Stimulated activated CD8-positive, alpha-beta memory T cell treated with anti-CD3 and anti-CD28 coated beads, Interleukin-2, amount 100 ng/mL, for 48 hours (primary cell): ENCODE measurements at places on chromosomes 6 and 20.

DNA sequence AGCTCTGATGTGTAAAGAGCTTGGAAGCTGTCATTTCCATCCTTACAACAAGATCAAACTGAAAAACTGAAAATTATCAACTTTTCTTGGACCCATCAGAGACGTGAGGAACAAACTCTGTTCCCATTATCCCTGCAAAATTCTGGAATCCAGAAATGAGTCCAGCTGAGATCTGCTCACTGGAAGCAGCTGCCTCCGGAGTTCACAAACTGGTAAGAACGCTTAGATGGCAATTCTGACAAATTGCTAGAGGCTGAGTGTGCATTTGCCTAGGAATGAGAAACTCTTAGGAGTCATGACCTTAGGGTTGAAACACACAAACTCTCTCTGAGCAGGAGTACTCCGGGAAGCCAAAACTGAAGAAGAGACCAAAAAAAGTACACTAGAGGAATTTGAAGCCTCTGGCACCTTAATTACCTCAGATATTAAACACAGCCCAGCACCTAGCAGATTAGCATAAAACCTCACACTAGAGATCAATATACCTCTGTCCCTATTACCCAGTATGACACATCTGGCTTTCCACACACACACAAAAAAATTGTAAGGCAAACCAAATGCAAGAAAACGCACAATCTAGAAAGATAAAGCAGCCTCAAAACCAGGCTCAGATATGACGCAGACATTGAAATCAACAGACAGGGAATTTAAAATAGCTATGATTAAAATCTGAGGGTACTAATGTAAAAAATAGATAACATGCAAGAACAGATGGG, 233.5 kb upstream of the SGK1 start:
- DNase-seq = no peak

DNA sequence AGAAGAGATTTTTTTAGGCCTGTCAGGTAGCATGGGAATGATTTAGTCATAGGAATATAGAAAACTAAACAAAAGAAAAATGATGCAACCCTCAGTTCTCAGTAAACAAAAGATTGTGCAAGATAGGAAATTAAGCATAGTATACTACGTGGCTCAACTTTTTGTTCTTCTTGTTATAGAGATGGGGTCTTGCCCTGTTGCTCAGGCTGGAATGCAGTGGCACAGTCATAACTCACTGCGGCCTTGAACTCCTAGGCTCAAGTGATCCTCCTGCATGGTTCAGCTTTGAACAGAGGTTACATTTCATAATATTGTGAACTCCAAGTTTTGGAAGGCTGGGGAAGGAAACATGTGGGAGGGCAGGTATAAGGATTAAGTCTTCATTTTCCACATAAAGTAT, 28.5 kb downstream of the SLX4IP start:
- DNase-seq = no peak

- DNase-seq = no peak
These were observed 680.9 kb downstream of the MAFB start for GRCh38 chr20:40008177-40008576.

DNA sequence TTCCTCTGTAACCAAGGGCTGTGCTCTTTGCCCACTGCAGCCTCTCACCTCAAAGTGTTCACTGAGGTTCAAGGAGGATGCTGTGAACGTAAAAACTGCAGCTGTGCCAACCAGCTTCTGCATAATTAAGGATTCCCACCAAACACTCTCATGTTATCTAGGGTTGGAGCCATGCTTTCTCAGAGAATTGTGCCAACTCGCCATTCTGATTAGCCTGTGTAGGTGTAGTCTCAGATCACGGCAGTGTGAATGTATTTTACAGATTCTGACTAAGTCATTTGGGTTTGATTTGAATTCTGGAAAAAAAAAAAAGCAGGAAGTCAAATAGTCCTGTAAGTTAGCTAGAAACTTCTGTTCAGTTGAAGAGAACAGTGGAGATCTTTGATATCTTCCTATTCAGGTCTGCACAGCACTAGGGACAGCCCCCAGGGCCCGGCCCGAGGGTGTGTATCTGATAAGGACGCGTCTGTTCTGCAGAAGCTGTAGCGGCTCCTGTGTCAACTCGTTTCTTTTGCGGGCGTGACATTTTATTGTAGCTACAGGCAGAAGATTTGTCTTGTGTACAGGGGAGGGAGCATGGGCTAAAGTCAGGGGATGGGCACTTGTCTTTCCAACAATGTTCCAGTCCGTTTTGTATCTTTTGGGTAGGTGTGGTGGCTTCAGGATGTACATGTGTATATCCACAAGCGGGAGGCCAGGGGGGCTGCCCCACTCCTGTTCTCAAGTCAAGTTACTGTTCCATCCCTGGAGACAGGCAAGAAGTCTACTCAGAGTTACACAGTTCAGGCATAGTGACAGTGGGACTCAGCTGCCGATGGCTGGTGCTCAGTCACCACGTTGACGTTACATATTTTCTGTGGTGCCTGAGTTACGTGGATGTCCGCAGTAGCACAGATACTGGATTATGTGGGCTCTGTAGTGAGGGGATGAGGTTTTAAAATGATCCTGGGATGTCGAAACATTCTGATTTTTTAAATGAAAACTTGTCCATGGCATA, 12.4 kb downstream of the IRF4 start:
- no peak for DNase-seq

GRCh38 chr6:15312500-15312899, 66.6 kb downstream of the JARID2 start:
- no peak for DNase-seq

DNA sequence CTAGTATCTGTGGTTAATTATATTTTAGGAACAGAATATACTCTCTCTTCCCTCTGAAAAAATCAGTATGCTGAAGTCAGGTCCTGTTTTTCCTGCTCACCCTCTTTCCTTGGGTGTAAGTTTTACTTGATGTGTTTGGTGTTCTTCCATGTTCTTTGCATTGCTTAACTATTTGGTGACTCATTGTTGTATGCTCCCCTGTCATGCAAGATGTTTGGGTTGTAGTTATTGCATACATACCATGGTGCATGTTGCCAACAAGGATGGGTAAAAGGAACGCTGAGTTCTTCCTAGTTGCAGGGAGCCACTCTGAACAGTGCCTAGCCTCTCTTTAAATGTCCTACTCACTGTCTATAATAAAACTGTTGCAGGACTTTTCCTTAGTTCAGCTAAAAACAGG, 207.9 kb upstream of the LAMP5 start:
- DNase-seq = no peak

- DNase-seq = no peak
These were observed 428.8 kb upstream of the EPHA7 start for GRCh38 chr6:93848031-93848742.

DNA sequence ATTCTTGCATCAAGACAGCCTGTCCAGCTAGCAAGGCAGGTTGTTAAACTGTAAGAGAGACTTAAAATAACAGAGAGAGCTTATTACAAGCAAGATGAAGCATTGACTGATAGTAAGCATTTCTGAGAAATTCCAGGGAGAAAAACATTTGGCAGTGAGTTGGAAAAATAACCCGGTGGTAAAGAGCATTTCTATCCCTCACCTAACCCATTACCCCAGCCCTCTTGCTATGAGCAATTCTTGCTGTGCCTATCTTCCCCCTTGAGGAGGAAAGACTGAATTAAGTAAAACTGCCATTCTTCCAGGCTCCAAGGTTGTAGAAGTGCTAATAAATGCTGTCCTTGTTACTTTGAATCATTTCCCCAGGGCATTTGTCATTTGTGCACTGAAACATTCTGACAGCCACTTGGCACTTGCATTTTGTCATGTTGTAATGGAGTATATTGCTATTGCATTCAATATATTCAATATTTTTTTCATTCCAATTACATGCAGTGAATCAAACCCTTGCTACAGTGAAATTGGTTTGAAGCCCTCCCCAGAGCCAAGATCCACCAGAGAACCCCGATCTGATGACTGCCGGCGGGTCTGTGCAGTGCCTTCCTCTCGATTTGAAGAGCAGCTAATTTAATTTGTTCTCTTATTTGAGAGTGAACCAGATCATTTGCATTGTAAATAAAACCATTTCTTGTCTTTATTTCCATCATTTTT, 291.1 kb downstream of the HIVEP2 start:
- DNase-seq = no peak

DNA sequence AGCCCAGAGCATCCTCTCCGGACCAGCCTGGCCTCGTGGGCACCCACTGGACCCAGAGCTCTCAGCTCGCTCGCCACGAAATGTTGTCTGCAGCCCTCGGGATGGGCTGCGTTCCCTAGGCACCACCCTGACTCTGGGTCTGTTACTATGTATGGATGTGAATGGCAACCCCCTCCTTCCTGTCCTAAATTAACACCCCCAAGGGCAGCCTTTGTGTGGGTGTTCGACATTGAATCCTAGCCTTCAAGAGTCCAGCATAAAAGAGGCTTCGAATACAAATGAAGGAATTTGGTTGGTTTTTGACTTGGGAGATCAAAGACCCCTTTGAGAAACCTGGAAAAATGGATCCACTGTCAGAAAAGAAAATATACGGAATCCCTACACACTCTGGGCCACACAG, 86.1 kb downstream of the BMP7 start:
- no peak for DNase-seq

DNA sequence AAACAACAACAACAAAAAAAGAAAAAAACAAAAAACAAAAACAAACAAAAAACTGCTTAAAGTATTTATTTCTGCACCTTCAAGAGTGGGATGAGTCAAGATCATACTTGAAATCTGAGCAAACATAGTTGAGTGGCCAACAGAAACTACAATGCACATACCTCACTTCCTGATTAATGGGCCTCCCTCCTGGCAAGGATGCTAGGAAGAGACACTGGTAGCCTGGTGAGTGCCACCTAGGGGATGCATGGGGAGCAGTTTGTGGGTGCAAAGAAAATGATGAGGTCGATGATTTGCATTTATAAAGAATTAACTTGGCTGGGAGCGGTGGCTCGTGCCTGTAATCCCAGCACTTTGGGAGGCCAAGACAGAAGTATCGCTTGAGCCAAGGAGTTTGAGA, 808.1 kb downstream of the MAFB start:
- DNase-seq = no peak

DNA sequence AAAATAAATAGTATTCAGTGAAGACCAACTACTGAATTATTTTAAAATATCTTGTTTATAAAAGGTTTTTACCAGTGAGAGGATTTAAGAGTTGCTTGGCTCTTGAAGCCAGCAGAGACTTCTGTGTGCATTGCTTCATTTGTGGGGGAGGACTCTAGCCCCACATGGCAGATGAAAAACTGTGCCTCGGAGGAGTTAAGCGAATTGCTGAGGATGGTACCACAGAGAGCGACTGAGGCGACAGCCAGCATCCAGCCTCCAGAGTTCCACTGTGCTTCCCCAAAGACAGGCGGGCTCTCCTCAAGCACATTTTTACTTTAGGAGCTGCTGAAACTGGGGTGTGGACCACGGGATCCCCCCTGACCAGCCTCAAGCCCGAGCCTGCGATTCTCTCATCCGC, 80.7 kb downstream of the THBS2 start:
- no peak for DNase-seq

DNA sequence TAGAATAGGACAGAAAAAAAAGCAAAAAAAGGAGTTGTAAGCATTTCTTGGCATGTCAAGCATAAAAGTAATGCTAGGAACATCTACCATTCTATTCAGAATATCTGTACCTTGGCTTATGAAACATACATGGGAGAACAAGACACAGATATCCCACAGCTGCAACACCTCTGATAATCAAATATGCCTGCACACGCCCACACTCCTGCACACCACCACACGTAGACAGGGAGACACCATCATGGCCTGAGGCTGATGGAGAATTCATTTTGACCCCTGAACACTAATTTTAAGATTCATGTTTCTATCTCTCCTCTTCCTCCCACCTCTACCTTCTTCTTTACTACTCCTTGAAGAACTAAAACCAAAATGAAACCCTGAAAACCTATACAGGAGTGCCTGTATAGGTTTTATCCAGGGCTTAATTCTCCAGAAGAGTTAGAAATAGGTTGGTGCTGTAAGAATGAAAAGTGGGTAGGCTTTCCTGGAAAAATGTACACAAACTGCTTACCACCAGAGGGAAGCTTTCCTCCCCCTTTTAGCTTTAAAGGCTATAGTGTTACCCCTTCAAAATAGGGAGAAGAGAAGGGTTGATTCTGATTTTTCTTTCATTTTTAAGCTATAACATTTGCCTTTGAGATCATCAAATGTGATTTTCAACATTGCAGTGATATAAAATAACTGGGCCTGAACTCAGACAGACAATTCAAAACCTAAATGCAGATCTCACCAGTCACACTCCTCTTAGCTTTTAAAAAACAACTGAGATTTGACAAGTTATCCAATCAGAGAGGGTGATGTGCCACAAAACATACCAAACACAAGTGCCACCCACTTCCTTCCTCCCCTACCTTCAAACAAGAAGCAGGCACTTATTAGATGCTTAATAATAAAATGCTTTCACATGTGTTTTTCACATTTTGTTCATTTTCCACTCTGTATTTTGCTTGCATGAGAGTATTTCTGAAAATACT, 57.9 kb downstream of the ELOVL5 start:
- no peak for DNase-seq

DNA sequence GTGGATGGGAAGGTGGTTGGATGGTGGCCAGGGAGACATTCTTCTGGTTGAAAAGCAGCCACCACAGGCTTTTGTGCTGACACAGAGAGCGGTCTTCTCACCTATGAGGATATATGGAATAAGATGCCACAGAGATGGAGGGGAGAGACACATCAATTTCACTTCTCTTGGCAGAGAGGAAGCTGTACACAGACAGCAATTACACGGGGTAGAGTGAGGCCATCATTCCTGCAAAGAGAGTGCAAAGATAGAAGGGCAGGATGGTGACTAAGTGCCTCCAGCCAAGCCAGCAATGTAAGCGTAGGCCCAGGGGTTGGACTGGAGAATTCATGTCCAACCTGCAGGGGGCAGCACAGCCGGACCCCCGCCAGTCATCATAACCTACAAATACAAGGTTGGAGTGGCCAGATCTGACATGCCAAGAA, 56.4 kb downstream of the NRN1 start:
- no peak for DNase-seq

- DNase-seq = no peak
These were observed 655.0 kb downstream of the COL12A1 start for GRCh38 chr6:74550821-74551220.

DNA sequence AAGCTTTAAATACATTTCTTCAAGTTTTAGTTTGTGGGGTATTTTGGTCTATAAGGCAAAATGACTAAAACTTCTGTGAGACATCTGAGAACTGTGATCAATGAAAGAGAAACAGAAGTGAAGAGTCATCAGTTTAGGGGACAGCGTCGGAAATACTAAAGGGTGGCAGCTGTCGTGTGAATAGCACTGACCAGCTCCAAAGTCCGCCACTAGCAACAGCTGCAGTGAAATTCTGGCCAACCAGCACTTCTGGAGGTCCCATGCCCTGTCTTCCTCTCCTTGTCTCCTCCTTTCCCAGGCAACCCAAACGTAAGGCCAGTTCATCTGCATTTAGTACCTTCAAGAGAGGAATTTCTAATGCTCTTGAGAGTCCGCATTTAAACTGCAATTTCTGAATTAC, 87.5 kb downstream of the DACT2 start:
- no peak for DNase-seq

- DNase-seq = no peak
These were observed 428.6 kb downstream of the HACE1 start for GRCh38 chr6:104431096-104431495.

- peak; percentile 19 for DNase-seq
These were observed 68.1 kb upstream of the CEP85L start for GRCh38 chr6:118719351-118720124.
